ENCODE measurements at places on chromosomes 4 and X. TPM values are rescaled to one million over a fixed set of nuclear protein-coding genes. Genes with fewer than 3 reads are reported as not detected.

- no peak for DNase-seq
Observed at GRCh38 chr4:105050896-105051295, 95.8 kb upstream of the TET2 start.

DNA sequence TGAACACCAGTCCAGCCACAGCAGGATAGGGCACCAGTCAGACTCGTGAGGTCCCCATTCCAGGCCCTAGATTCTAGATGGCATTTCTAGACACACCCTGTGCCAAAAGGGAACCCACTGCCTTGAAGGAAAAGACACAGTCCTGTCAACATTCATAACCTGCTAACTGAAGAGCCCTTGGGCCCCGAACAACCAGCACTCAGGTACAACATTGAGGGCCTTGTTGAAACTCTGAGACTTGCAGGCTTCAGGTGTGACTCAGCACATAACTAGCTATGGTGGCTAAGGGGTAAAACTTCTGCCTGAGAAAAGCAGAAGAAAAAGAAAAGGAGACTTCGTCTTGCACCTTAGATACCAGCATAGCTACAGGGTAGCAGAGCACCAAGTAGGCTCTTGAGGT, 252.9 kb upstream of the GRID2 start:
- no peak for DNase-seq

DNA sequence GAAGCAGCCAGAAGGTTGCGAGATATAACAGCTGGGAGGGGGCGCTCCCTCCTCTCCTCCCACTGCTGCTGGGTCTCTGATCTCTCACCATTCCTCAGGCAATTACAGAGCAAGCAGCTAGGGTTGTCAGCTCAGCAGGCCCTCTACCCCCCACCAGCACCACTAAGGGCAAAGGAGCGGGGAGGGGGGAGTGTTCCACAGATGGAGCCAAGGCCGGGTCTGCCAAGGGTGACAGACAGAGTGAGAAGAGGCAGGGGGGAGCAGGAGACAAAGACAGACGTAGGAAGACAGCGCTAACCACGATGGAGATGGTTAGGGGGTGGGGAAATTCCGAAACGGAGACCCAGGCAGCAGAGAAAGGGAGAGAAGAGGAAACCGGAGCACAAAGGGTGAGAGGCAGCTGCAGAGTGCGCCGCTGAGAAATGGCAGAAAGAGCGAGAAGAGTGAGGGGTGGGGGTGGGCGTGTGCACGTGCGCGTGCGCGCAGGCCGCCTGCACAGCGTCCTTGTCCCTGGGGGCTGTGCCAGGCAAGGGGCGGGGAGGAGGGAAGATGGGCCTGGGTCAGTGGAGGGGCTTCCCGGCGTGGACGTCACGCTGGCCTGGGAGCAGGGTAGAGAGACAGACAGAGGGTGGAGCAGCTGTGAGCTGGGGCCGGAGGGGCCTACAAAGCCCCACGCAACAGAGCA, 6.9 kb downstream of the L1CAM start:
- DNase-seq: no peak

DNA sequence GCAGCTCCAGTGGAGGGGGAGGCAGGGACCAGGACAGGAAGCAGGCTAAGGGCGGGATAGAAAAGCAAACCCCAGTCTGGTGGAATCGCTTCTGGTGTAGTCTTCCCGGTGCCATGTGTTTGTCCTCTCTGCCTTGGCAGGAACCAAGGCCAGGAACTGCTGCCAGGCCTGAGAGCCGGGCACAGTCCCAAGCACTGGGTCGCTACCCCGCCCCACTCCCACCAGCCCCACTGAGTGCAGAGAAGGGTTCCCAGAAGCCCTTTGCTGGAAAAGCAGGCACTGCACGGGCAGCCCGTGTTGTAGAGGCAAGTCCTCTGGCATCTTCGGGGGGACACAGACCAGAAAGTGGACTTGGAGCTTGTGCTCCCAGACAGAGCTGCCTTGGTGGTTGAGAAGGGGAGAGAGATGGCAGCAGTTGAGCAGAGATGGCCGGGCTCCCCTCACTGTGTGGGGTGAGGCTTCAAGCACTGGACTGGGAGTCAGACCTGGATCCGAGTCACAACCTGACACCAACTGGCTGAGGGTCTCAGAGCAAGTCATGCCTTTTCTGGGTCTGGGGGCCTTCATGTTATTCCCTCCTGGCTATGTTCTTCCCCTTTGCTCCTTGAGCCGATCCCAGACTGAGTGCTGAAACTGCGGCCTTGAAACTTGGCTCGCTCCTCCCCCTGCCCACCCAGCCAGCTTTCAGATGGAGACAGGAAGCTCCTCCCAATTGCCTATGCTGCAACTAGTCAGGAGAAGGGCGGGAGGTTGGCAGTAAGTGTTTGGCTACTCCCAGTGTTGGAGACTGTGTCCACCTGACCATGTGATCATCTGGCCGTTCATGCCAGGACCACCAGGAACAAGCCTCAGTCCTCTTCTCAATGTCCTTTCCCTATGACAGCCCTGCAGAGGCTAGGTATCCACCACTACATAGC, 59.7 kb upstream of the MTM1 start:
- DNase-seq: no peak

- no peak for DNase-seq
Observed at GRCh38 chr4:180630012-180630665, 1613.1 kb upstream of the TENM3 start.

The MID1IP1 gene
- polyA plus RNA-seq: 23.6 TPM

The RBMXL3 gene
- polyA plus RNA-seq: not detected

The PDGFC gene
- 66.7 TPM for polyA plus RNA-seq

GRCh38 chr4:2246384-2247127, 4.6 kb upstream of the HAUS3 start:
- no peak for DNase-seq

- no peak for DNase-seq
Observed at GRCh38 chr4:158169506-158169905, 3.3 kb downstream of the GASK1B start.

DNA sequence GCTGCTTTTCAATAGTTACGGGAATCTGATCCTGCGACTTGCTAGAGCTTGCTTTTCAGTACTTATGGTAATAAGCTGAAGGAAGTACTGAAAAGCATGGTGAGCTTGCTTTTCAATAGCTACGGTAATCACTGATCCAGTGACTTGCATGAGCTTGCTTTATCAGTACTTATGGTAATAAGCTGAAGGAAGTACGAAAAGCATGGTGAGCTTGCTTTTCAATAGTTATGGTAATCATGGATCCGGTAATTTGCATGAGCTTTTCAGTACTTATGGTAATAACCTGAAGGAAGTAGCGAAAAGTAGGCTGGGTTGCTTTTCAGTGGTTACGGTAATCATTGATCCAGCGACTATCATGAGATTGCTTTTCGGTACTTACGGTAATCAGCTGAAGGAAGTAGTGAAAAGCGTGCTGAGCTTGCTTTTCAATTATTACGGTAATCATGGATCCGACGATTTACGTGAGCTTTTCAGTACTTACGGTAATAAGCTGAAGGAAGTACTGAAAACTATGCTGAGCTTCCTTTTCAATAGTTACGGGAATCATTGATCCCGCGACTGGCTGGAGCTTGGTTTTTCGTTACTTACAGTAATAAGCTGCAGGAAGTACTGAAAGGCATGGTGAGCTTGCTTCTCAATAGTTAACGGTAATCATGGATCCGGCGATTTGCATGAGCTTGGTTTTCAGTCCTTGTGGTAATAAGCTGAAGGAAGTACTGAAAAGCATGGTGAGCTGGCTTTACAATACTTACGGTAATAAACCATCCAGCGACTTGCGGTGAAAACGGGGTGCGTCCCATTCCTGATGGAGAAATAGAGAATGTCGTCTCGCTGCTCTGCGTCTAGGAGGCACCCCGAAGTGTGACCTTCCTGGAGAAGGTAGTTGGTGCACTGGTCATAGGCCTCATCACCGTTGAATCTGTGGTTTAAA, 6.5 kb downstream of the CRLF2 start:
- peak; percentile 73 for DNase-seq

The ABLIM2 gene
- 7.3 TPM for polyA plus RNA-seq

The CLCN4 gene
- polyA plus RNA-seq: 4.7 TPM

GRCh38 chr4:40763228-40763716, 13.5 kb downstream of the NSUN7 start:
- DNase-seq: no peak

The DCX gene
- 2.1 TPM for polyA plus RNA-seq

DNA sequence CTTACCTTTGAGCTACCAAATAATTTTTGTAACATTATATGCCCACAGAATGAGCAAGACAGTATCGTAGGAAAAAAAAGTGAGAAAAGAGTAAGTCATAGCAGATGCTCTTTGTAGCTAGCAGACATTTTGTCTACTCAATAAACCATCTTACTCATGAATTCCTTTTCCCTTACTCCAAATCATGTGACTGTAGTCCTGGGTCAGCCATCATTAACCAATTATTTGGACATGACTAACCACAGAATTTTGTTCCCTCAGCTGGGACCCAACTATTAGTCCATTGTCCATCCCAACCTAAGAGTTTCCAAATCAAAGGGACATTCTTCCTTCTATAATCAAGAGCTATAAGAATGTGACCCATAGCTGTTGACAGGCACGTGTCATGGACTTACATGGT, 11.4 kb downstream of the UBE2D3 start:
- DNase-seq: no peak

- no peak for DNase-seq
Observed at GRCh38 chr4:16788868-16789267, 109.6 kb downstream of the LDB2 start.

The PDZD4 gene
- 11.7 TPM for polyA plus RNA-seq

The ATP2B3 gene
- polyA plus RNA-seq: 0.17 TPM

DNA sequence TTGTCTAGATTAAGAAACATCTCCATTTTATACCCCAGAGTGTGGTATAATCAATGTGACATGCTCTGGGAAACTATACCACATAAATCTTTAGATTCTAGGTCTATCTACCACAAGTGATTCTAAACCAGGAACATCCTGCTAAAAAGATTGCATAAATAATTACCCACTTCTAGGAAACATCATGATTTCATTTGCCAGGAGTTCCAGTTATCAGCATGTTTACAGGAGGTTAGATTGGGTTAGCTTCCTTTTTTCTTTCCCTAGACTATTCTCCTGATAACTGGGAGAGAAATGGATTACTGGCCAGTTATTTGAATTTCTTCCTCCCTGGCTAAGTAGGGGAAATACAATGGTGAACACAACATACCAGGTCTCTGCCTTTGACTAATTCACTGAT, 230.3 kb upstream of the BOD1L1 start:
- no peak for DNase-seq

GRCh38 chrX:154815274-154815818, 10.1 kb upstream of the MPP1 start:
- DNase-seq: no peak

The AKAP4 gene
- polyA plus RNA-seq: 0.06 TPM

DNA sequence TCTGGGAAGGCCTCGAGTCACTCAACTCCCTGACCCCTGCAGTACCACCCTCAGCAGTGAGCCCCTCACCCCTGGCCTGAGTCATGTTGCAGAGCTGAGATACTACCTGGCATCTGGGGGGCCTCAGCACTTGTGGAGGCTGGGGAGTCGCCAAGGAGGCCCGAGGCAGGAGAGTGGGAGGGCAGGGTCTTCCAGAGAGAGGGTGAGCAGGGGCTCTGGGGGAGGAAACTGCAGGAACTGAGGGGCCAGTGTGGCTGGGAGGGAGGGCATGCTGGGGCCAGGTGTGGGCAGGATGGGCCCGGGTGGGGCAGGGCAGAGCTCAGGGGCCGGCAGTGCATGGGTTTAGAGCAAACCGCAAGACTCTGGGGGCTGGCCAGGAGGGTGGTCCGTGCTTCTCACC, 59.7 kb downstream of the SORCS2 start:
- DNase-seq: no peak

The DUSP9 gene
- 53.3 TPM for polyA plus RNA-seq

The SLC7A11 gene
- 1.8 TPM for polyA plus RNA-seq

The NUDT10 gene
- 7.6 TPM for polyA plus RNA-seq

DNA sequence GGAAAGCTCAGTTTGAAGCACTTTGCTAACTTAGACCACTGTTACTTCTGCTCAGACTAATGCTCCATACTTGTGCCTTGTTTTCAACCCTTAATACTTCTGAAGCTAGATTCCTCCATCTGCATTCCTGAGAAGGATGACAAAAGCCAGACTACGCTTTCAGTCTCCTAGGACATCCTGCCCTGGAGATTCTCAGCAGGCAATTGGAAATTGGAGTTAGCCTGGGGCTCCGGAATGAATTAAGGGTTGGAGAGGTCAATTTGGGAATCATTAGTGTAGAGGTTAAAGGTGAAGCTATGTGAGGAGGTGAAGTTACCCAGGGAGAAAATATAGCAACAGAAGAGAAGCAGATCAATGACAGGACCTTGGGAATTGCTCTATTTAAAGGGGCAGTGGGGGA, 215.9 kb upstream of the MBNL3 start:
- no peak for DNase-seq

GRCh38 chr4:147599769-147600168, 17.4 kb upstream of the TMEM184C start:
- no peak for DNase-seq

- no peak for DNase-seq
Observed at GRCh38 chr4:140018931-140019618, 134.9 kb downstream of the MAML3 start.

- DNase-seq: no peak
Observed at GRCh38 chrX:148865277-148866210, 365.1 kb downstream of the AFF2 start.

DNA sequence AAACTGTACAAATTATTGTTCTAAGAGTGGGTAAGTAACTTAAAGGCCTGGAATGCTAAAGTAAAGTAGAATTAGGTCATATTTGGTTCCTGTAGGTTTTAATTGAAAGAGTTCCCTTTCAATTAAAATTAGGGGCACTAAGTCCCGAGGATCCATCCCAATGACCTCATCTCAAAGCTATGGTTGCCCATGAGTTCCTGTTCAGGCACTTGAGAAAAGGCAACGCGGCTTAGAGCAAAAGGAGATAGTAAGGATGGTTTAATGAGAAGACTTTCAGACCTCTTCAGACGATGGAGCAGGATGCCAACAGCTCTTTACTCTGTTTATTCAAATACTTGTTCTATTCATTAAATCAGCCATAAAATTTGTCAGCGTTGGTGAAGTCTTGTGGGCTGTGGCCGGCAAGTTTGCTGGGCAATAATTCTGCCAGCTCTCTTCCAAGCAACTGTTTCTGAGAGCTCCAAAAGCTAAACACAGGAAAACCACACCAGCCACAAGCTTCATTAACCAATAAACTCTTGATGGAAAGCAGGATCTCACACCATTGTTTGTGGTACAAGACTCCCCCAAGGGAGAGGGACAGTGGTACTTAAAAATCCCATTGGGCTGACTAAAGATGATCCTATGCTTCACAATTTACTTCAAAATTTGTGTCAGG, 167.4 kb downstream of the COL4A6 start:
- DNase-seq: no peak

- DNase-seq: no peak
Observed at GRCh38 chr4:67701517-67701850, 529 bp upstream of the UBA6 start.

DNA sequence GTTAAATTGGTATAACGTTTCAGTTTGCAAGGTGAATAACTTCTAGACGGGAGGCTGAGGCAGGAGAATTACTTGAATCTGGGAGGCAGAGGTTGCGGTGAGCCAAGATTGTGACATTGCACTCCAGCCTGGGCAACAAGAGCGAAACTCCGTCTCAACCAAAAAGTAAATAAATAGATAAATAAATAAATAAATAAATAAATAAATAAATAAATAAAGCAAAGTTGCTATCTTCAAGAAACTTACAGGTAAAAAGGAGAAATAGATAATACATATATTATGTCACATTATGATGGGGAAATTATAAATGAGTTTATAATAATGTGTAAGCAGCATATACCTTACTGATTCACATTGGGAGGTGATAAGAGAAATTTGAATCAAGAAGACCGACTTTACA, 1966.0 kb downstream of the PCDH7 start:
- no peak for DNase-seq

The CCSER1 gene
- polyA plus RNA-seq: 22.5 TPM

The MSANTD1 gene
- 0.84 TPM for polyA plus RNA-seq

GRCh38 chr4:162241857-162242256, 78.1 kb upstream of the FSTL5 start:
- DNase-seq: no peak

The ATP5ME gene
- polyA plus RNA-seq: 338 TPM

GRCh38 chrX:125439194-125439849, 119.7 kb downstream of the TEX13C start:
- no peak for DNase-seq
